Activated CD4-positive, alpha-beta T cell treated with anti-CD3 and anti-CD28 coated beads for 36 hours (primary cell): ENCODE measurements at places on chromosomes 12 and 14.

GRCh38 chr12:51055060-51055459 is 6.9 kb downstream of the LETMD1 start:
- DNase-seq = no peak
- no peak overlapping the region for H3K4me3 ChIP-seq
- H3K27me3 ChIP-seq = no peaks in the 10 kb centered on the region
- peaks cover 7% of the 10 kb centered on the region for H3K4me1 ChIP-seq

DNA sequence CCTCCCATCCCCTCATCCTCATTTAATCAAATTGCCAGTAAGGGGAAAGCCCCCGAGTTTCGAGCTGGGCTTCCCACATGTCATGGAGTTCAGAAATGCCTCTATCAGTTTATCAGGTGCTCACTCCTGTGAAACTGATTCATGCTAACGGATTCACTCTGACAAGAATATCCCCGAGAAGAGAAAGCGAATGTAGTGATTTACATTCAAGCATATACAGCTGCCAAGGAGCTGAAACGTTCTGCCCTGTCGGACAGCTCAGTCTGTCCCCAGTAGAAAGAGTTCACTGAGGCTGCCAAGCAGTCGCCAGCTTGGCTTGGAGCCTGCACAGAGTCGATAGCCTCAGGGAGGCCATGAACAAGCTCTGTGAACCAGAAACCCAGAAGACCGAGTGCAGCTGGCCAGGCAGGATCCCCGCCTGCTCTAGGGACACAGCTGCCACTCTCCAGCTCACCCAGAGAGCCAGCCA is 88.4 kb downstream of the TMCC3 start:
- H3K27ac ChIP-seq = no peak overlapping the region
- H3K36me3 ChIP-seq = no peaks in the 10 kb centered on the region
- H3K4me3 ChIP-seq = no peak overlapping the region
- peaks cover 11% of the 10 kb centered on the region for H3K4me1 ChIP-seq
- peaks cover 26% of the 10 kb centered on the region for H3K27me3 ChIP-seq
- DNase-seq = peak; percentile 10

DNA sequence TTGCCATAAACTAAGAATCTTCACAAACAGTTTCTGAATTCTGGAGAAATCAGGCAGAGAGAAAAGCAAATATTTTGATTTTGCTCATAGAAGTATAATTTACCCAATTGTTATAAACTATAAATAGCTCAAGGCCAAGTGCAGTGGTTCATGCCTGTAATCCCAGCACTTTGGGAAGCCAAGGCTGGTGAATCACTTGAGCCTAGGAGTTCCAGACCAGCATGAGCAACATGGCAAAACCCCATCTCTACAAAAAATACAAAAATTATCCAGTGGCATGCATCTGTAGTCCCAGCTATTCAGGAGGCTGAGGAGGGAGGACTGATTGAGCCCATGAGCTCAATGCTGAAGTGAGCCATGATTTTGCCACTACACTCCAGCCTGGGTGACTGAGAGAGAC is 19.6 kb upstream of the MMP19 start:
- H3K27me3 ChIP-seq = no peaks in the 10 kb centered on the region
- no peak overlapping the region for H3K4me3 ChIP-seq
- H3K36me3 ChIP-seq = no peaks in the 10 kb centered on the region
- DNase-seq = no peak
- H3K27ac ChIP-seq = no peak overlapping the region

- peak; percentile 13 for DNase-seq
- H3K27me3 ChIP-seq = peaks cover 8% of the 10 kb centered on the region
- no peaks in the 10 kb centered on the region for H3K4me1 ChIP-seq
Observed at GRCh38 chr14:104967386-104968152, 10.6 kb downstream of the AHNAK2 start.

- H3K4me1 ChIP-seq = peaks cover 18% of the 10 kb centered on the region
- H3K36me3 ChIP-seq = peaks cover 9% of the 10 kb centered on the region
- H3K27ac ChIP-seq = no peak overlapping the region
- DNase-seq = no peak
- H3K27me3 ChIP-seq = no peaks in the 10 kb centered on the region
Observed at GRCh38 chr12:12244341-12244740, 22.5 kb downstream of the LRP6 start.

DNA sequence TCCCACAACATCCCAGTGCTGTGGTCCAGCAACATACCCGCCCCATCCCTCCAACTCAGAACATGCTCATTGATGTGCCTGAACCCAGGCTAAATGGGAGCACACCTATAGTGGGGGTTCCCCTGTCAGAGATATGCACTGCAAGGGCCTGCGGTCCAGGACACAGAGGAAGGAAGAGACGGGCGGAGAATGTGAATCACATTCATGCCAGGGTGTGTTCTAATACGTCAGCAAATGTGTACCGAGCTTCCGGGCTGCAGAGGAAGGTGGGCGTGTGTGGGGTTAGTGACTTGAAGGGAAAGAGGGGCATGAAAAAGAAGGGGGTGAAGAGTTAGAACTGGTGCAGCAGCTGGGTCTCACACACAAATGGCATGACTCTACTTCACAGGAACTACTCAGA is 83.7 kb downstream of the DPF3 start:
- peaks cover 23% of the 10 kb centered on the region for H3K4me1 ChIP-seq
- peak; percentile 75 for DNase-seq
- no peak overlapping the region for H3K4me3 ChIP-seq

- DNase-seq = no peak
- H3K27ac ChIP-seq = no peak overlapping the region
- no peaks in the 10 kb centered on the region for H3K4me1 ChIP-seq
- no peaks in the 10 kb centered on the region for H3K27me3 ChIP-seq
Observed at GRCh38 chr14:66074537-66074936, 411.6 kb upstream of the CCDC196 start.

GRCh38 chr14:61598980-61599379 is 96.3 kb upstream of the HIF1A start:
- peak; percentile 47 for DNase-seq
- no peaks in the 10 kb centered on the region for H3K27me3 ChIP-seq
- peak overlapping the region; percentile 59 for H3K27ac ChIP-seq

- H3K36me3 ChIP-seq = no peaks in the 10 kb centered on the region
- no peaks in the 10 kb centered on the region for H3K27me3 ChIP-seq
- no peak overlapping the region for H3K27ac ChIP-seq
- DNase-seq = no peak
- no peaks in the 10 kb centered on the region for H3K4me1 ChIP-seq
Observed at GRCh38 chr14:34088914-34089313, 138.0 kb upstream of the EGLN3 start.

GRCh38 chr12:105590571-105590970 is 260.1 kb downstream of the C12orf75 start:
- peaks cover 4% of the 10 kb centered on the region for H3K27me3 ChIP-seq
- no peak overlapping the region for H3K27ac ChIP-seq
- H3K36me3 ChIP-seq = no peaks in the 10 kb centered on the region
- no peaks in the 10 kb centered on the region for H3K4me1 ChIP-seq
- no peak overlapping the region for H3K4me3 ChIP-seq

DNA sequence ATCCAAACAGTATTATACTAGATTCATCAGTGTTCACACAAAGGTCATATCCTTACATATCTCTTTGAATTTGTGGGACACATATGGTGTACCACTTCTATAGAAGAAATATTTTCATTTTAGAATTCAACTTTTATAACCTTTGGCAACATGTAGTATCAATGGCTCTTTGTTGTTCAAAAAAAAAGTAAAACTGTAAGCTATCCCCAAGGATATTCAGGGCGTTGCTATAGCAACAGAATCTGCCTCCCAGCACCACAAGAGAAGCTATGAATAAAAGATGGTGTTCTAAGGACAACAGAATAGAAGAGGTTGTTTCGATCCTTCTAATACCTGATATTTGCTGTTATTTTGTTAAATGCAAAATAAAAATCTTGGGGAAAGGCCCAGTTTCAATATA is 139.3 kb downstream of the BRMS1L start:
- no peak overlapping the region for H3K4me3 ChIP-seq
- no peaks in the 10 kb centered on the region for H3K36me3 ChIP-seq
- H3K27me3 ChIP-seq = peaks cover 2% of the 10 kb centered on the region

- no peak overlapping the region for H3K4me3 ChIP-seq
- no peaks in the 10 kb centered on the region for H3K27me3 ChIP-seq
- peak overlapping the region; percentile 83 for H3K27ac ChIP-seq
- DNase-seq = no peak
Observed at GRCh38 chr14:101881426-101881825, 82.9 kb upstream of the DYNC1H1 start.

- H3K27me3 ChIP-seq = peaks cover 2% of the 10 kb centered on the region
- no peaks in the 10 kb centered on the region for H3K36me3 ChIP-seq
- H3K27ac ChIP-seq = no peak overlapping the region
- H3K4me1 ChIP-seq = no peaks in the 10 kb centered on the region
- no peak overlapping the region for H3K4me3 ChIP-seq
Observed at GRCh38 chr12:63440048-63440447, 228.2 kb downstream of the DPY19L2 start.

- peak overlapping the region; percentile 81 for H3K4me3 ChIP-seq
- peak overlapping the region; percentile 94 for H3K27ac ChIP-seq
- DNase-seq = no peak
- H3K36me3 ChIP-seq = peaks cover 36% of the 10 kb centered on the region
- no peaks in the 10 kb centered on the region for H3K27me3 ChIP-seq
Observed at GRCh38 chr14:61470261-61470960, 149.0 kb downstream of the PRKCH start.

DNA sequence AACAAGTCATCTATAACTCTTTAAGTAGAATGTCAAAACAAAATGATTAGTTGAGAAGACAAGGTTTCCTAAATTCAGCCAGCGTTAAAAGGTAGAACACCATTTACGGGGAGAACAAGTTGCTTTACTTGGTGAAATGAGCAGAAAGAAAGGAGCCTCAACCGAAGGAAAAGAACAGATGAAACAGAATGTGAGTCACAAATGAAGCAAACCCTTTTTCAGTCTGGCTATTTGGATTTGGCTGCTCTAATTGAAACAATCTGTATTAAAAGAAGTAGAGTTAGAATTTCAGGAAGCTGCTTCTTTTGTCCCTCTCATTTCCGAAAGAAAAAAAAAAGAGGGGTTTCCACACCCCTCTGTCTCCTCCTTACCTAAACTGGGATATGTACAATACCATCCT is 34.6 kb downstream of the CEP128 start:
- no peak overlapping the region for H3K27ac ChIP-seq
- peaks cover 22% of the 10 kb centered on the region for H3K36me3 ChIP-seq

DNA sequence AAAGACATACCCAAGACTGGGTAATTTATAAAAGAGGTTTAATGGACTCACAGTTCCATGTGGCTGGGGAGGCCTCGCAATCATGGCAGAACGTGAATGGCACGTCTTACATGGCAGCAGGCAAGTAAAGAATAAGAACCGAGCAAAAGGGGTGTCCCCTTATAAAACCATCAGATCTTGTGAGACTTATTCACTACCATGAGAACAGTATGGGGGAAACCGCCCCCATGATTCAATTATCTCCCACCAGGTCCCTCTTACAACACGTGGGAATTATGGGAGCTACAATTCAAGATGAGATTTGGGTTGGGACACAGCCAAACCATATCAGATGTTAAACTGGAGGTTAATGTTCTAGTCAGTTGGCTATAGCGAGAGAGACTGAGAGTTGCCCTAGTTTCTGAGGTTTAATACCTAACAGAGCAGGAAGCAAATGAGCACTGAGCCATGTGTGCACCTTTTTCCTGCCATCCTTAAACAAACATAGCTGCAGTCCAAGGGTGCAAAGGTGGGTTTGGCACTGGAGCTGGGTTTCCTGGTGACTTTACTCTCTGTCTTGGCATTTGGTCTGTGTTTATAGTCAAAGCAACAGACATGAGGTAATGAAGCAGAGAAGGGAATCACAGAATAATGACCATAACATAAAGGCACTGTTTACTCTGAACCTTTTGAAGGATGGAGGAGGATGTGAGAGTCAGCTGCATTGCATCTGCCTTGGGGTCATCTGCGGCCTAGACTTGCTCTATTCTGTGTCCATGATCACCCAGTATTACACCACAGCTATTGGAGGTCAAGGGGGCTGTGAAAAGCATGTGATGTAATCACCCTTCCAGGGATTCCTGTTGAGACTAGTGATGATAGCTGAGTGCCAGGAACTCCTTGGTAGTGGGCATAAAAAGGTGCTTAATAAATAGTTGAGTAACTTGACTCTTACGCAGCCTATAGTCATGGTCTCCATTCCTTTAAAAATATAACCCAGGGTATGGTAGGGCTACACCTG is 83.6 kb upstream of the USP44 start:
- no peaks in the 10 kb centered on the region for H3K27me3 ChIP-seq
- H3K4me3 ChIP-seq = no peak overlapping the region
- H3K4me1 ChIP-seq = no peaks in the 10 kb centered on the region
- H3K36me3 ChIP-seq = no peaks in the 10 kb centered on the region
- DNase-seq = no peak

DNA sequence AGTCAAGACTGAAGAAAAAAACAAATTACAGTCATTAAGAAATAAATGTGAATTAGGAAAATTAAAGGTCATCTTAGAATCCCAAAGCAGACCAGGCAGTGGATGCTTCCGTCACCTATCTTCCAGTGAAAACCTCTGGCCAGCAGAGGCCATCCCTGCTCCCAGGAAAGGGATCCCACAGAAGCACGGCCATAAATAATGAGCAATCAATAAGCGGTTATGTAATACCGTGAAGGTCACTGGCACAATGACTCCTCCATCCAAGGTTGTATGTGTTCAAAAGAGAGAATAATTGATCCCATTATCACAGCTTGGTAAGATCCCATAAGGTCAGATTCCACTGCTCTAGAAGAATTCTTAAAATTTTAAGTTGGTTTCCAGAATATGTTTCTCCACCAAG is 85.7 kb downstream of the PPP2R5E start:
- H3K4me1 ChIP-seq = peaks cover 26% of the 10 kb centered on the region

GRCh38 chr12:56120158-56120846 is 2.2 kb downstream of the ZC3H10 start:
- peaks cover 28% of the 10 kb centered on the region for H3K36me3 ChIP-seq
- H3K27me3 ChIP-seq = no peaks in the 10 kb centered on the region
- H3K27ac ChIP-seq = peak overlapping the region; percentile 58
- DNase-seq = no peak

DNA sequence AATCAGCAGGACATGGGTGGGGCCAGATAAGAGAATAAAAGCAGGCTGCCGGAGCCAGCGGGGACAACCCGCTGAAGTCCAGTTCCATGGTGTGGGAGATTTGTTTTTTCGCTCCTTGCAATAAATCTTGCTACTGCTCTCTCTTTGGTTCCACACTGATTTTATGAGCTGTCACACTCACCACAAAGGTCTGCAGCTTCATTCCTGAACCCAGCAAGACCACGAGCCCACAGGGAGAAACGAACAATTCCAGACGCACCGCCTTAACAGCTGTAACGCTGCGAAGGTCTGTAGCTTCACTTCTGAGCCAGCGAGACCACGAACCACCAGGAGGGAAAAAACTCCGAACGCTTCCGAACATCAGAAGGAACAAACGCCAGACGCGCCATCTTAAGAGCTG is 2.8 kb upstream of the CNIH1 start:
- H3K4me3 ChIP-seq = no peak overlapping the region
- peaks cover 4% of the 10 kb centered on the region for H3K27me3 ChIP-seq
- H3K27ac ChIP-seq = no peak overlapping the region
- peaks cover 22% of the 10 kb centered on the region for H3K4me1 ChIP-seq

GRCh38 chr12:124075841-124076240 is 102.8 kb downstream of the ZNF664 start:
- no peak overlapping the region for H3K4me3 ChIP-seq
- no peak for DNase-seq
- no peak overlapping the region for H3K27ac ChIP-seq
- no peaks in the 10 kb centered on the region for H3K4me1 ChIP-seq
- H3K36me3 ChIP-seq = no peaks in the 10 kb centered on the region
